ENCODE measurements at places on chromosomes 1 and 21.

DNA sequence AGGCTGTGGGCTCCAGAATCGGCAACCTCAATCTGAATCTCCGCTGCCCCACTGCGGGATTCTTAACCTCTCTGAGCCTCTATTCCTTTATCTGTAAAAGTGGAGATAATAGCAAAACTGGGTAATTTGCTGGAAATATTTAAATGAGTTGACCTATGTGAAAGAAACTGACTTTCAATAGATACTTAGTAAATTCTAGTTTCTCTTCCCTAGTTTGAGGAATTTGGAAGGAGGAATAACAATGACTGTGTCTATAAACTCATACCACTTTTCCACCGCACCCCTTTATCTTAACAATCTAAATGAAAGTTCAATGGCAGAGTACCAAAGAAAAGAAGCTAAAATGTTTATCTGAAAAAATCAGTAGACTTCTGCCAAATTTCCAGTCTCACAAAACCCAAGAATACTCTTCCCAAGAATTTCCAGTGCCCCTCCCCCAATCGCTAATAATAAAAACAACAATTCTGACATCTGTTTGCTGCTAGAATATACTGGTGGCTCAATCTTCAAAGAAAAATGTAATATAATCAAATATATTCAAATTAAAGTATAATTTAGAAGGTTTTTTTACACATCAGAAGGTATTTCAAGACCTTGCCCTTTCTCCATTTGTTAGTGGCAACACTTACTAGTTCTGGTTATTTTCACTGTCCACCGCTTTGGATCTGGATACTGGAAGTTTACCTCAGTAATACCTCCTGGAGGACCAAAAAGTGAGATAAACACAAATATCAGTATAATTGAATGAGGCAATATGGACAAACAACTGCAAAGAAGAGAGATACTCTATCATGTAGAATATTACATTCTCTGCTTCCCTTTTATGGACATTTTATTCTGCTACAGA is 171.2 kb downstream of the LTN1 start:
- no peak for DNase-seq

- peak; percentile 31 for DNase-seq
Measured at GRCh38 chr1:179090522-179090921, 8.7 kb downstream of the TOR3A start.

GRCh38 chr1:88661951-88662699 is 21.9 kb upstream of the PKN2 start:
- DNase-seq, result no peak

- peak; percentile 85 for DNase-seq
Measured at GRCh38 chr1:119712342-119713038, 756 bp downstream of the PHGDH start.

GRCh38 chr1:14897997-14898645 is 255.4 kb upstream of the TMEM51 start:
- DNase-seq, result no peak
